Muscle of arm (tissue), 14 donors: ENCODE measurements at places on chromosomes 6 and 20. TPM values are rescaled to one million over a fixed set of nuclear protein-coding genes. Genes with fewer than 3 reads are reported as not detected.

Gene CASS4
- 7.1 TPM for polyA plus RNA-seq

Gene DLK2
- polyA plus RNA-seq, result 4.9 TPM

Gene SRMS
- polyA plus RNA-seq, result not detected

Gene SIRT5
- 12.4 TPM for polyA plus RNA-seq

DNA sequence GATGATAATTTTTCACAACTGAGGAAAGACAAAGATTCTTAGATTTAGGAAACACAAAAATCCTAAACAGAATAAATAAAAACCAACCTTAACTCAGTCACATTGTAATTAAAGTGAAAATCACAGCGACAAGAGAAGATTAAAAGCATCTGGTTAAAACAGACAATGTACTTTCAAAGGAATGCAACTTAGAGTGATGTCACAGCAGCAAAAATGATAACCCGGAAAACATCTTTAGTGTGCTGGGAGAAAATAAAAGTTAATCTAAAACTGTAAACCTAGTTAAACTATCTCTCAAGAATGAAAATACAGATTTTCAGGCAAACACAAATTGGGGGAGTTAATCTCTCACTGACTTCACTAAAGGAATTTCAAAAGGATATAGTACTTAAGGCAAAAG lies 76.8 kb upstream of the OGFRL1 start:
- no peak for DNase-seq

DNA sequence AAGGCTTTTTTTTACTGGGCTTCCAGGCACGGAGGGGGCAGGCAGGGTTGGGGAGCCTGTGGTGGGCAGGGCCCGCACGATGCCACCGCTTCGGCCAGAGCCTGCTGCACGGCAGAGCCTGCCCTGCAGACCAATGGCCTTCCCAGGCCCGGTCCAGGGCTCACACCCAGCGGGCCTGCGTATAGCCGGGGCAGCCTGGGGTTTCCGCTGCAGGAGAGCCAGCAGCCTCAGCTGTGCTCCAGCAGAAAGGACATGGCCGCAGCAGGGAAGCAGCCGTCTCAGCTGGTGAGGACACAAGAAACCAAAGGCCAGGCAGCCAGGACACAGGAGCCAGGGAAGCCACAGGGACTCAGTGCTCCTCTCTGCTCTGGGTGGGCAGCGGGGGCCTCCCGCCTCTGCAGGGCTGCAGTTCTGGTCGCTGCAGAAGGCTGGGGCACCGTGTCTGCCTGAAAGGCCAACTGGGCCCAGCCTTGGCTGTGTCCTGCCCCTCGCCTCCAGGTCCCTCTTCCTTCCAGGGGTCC lies 90.6 kb downstream of the TTLL2 start:
- no peak for DNase-seq

DNA sequence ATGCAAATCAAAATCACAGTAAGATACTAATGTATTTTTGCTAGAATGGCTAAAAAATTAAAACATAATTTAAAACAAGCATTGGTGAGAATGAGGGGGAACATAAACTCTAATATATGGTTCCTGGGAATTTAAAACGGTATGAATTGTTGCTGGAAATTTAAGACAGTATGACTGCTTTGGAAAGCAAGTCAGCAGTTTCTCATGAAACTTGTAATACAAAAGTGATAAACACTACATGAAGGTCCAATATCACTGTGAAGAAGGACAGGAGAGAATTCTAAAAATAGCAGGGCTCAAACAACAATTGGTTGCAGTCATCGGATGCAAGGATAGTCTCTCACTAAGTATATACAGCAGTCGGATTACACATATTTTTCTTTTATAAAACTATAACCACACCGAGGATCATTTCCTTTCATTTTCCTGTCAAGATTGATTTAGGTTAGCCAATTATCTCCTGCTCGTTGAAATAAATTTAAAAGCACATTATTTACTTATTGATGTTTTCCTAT lies 18.5 kb upstream of the PRSS16 start:
- no peak for DNase-seq

DNA sequence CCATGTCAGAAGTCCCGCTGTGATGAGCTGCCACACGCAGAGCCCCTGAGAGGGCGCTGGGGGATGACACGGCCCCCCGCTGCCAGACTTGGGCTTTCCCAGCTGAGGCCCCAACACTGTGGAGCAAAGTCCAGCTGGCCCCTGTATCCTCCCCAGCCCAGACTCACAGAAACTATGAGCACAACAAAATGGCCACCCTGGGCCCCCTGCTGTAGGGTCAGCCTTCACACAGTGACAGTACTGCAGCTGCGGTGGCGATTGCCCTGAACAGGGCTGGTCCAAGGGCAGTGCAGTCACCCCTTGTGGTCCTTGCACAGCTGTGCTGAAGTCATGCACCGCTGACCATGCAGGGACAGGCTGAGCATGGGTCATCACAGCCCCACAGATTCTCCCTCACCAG lies 78.2 kb upstream of the CST7 start:
- DNase-seq, result no peak

- DNase-seq, result no peak
Observed at GRCh38 chr6:138429761-138430160, 25.7 kb downstream of the HEBP2 start.

DNA sequence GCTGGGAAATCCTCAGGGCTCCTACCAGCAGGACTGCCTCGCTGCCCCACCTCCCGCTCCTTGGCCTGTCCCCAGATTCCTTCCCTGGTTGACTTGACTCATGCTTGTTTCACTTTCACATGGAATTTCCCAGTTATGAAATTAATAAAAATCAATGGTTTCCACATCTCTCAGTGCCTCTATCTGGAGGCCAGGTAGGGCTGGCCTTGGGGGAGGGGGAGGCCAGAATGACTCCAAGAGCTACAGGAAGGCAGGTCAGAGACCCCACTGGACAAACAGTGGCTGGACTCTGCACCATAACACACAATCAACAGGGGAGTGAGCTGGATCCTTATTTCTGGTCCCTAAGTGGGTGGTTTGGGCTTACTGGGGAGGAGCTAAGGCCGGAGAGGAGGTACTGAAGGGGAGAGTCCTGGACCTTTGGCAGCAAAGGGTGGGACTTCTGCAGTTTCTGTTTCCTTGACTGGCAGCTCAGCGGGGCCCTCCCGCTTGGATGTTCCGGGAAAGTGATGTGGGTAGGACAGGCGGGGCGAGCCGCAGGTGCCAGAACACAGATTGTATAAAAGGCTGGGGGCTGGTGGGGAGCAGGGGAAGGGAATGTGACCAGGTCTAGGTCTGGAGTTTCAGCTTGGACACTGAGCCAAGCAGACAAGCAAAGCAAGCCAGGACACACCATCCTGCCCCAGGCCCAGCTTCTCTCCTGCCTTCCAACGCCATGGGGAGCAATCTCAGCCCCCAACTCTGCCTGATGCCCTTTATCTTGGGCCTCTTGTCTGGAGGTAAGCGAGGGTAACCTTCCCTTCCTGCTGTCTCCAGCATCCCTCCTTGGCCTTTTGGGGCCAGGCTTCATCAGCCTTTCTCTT lies at the start of gene CFB:
TSS of gene CFB (plus strand) at position 589 of the 863 bp plus-strand sequence. CDS start at position 716, 127 bp downstream.
- peak; percentile 46 for DNase-seq

- DNase-seq, result peak; percentile 89
Observed at GRCh38 chr6:107489636-107490565, at the start of gene SOBP. Gene SOBP, plus strand, starts transcription at chr6:107490117. Its CDS starts 500 bp downstream, at chr6:107490617.

DNA sequence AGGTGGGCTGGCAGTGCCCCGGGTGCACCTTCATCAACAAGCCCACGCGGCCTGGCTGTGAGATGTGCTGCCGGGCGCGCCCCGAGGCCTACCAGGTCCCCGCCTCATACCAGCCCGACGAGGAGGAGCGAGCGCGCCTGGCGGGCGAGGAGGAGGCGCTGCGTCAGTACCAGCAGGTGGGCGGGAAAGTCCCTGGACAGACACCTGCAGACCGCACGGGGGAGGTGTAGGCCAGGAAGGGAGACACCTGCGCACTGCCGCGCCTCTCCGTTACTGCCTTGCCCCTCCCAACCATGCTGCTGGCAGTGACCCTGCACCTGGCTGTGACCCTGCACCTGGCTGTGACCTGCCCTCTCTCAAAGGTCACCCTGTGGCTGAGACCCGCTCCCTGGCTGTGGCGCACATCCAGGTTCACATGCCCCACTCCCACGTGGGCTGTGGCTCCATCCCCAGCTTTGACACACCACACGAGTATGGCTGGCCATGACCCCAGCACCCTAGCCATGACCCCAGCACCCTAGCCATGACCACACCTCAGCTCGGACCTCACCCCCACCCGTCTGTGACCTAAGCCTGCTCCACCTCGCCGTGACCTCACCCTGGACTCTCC lies 11.6 kb downstream of the RBCK1 start:
- DNase-seq, result no peak

DNA sequence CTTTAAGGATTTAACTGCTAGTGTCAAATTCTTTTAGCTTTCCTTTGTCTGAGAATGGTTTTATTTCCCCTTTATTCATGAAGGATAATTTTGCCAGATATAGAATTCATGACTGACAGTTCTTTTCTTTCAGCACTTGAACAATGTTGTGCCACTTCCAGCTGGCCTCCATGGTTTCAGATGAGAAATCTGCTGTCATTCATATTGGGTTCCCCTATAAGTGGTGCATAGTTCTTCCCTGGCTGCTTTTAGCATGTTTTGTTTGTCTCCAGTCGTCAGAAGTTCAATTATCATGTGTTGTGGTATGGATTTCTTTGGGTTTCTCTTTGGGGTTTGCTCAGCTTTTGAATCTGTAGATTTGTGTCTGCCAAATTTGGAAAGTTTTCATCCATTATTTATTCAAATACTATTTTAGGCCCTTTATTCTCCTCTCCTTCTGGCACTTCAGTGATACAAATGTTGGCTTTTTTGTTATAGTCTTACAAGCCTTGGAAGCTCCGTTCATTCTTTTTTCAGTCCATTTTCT lies 76.3 kb upstream of the TGM3 start:
- DNase-seq, result no peak

DNA sequence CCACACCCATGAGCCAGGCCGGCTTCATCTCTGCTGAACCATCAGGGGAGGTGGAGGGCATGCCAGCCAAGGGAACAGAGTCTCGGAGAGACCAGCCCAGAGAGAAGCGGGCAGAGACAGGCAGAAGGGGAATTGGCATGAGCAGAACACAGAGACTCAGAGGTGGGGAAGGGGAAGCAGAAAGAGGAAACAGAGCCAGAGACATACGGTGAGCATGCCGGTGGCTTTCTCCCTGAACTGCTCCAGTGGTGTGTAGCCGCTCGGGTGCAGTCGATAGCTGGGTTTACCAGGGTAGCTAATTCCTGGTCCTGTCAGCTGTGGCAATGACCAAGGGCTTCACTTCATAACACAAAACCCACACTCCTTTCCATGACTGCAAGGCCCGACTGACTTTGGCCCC lies 83.6 kb upstream of the CCDC167 start:
- DNase-seq, result no peak
